ENCODE measurements at places on chromosomes 1 and 21.

GRCh38 chr1:248787430-248787829, 31.9 kb upstream of the LYPD8 start:
- no peak for DNase-seq

DNA sequence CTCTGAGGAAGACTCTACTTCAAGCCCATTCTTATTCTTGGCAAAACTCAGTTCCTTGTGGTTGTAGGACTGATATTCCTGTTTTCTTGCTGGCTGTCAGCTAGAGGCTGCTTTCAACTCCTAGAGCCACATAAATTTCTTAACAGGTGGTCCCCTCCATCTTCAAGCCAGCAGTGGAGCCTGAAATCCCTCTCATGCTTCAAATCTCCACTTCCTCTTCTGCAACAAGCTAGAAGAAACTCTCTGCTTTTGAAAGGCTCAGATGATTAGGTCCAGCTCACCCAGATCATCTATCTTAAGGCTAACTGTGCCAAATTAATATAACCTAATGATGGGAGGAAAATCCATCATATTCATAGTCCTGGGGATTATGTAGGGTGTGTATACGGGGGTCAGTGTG, 43.2 kb upstream of the CD34 start:
- DNase-seq = no peak

GRCh38 chr1:100440075-100440809, 87.9 kb downstream of the CDC14A start:
- no peak for DNase-seq

DNA sequence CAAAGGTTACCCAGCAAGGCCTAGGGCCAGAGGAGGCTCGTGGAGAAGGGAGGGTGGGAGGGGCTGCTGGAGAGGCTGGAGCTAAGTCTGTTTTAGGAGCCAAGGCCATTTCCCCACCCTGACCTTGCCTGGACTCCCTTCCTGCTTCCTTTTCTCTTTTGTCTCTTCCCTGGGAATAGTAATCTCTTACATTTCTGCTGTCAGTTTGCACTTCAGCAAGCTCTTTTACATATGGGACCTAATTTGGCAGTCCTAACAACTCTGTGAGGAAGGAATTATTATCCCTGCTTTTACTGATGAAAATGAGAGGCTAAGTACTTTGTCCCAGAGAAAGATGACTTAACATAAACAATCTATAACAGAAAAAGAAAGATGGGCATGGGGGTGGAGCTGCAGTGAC, 13.8 kb downstream of the OPTC start:
- DNase-seq = no peak

- DNase-seq = no peak
These were observed 16.6 kb downstream of the TRIM62 start for GRCh38 chr1:33165209-33165608.

DNA sequence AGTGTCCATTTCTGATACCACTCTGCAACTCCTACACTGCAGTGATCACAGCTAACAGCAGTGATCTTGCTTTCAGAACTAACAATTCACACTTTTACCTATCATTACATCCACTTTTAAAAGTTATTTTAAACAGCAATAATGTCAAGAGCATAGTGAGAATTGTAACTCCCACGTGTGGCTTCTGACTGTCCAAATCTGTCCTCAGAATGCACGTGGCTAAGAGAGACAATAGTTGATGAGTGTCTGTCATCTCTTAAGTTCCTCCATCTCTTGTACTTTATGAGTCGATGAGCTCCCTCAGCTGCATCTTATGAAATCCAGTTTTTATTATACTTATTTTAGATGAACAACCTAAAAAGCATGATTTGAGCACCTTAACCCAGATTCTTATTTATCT, 16.5 kb upstream of the CFHR5 start:
- no peak for DNase-seq

GRCh38 chr21:43304206-43304605, 122.7 kb downstream of the SIK1 start:
- DNase-seq = no peak

- DNase-seq = no peak
These were observed 20.5 kb downstream of the COL6A1 start for GRCh38 chr21:46001821-46002681.

- DNase-seq = no peak
These were observed 31.7 kb upstream of the BCAR3 start for GRCh38 chr1:93713341-93713740.

- DNase-seq = peak; percentile 26
These were observed 101.2 kb downstream of the AKT3 start for GRCh38 chr1:243748706-243749283.

- no peak for DNase-seq
These were observed 11.2 kb upstream of the FMOD start for GRCh38 chr1:203361945-203362719.

DNA sequence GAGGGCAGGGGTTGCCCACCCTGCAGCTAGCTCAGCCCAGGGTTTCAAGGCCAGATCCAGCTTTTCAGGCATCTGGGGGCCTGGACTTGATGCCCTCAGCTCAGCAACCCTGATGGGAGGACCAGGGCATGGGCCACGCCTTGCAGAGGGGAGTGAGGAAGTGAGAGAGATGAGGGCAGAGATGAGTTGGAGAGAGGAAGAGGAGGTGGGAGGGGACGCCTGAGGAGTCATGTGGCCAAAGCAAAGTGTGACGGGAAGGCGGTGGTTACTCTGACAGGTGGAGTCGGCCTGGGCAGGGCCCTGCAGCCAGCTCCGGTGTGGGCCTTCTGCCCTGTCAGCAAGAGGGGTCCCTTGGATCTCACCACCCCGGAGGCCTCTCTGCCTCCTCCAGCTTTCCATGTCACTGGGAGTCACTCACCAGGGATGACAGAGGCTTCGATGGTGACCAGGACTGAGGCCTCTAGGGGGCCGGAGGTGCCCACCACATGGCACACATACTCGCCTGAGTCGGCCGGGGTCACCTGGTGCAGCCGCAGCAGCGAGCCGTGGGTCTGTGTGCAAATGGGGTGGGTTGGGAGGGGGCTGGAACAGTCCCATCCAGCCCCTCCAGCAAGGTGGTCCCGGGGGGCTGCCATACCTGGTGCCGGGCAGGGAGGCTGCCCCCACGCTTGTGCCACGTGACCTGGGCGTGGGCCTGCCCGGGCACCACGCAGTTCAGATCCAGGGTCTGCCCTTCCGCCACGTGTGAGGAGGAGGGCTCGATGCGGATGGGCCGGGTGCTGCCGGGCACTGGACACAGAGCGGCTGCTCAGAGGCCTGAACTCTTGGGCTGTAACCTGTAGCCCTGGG, 40.4 kb downstream of the LDLRAD2 start:
- peak; percentile 7 for DNase-seq

GRCh38 chr1:170704256-170704655, 40.3 kb downstream of the PRRX1 start:
- no peak for DNase-seq

GRCh38 chr1:247089616-247090375, 11.2 kb upstream of the ZNF670 start:
- no peak for DNase-seq

DNA sequence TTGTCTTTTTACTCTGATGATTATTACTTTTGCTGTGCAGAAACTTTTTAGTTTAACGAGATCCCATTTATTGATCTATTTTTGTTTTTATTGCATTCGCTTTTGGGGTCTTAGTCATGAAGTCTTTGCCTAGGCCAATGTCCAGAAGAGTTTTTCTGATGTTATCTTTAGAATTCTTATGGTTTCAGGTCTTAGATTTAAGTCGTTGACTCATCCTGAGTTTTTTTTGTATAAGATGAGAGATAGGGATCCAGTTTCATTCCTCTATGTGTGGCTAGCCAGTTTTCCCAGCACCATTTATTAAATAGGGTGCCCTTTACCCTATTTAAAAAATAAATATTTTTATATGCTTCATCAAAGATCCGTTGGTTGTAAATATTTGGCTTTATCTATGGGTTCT, 13.2 kb downstream of the MAN1C1 start:
- no peak for DNase-seq

DNA sequence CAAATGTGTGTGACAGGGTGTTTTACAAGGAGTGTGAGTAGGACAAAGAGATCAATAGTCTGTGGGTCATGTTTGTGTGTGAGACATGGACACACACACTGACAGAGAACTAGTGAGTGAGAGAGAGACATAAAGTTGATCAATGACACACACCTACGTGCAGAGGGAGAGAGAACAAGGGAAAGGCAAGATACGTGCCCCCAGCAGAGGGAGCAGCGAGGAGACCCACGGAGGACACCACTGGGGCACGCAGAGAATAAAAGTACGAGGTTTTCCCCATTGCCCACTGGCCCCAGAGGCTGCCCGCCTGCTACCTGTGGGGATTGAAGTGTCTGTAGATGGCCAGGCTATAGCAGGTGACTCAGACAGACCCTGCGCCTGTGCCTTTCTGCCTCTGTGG, 130.2 kb upstream of the CSF3R start:
- no peak for DNase-seq

GRCh38 chr21:38358098-38358497, 101.3 kb downstream of the KCNJ15 start:
- no peak for DNase-seq

DNA sequence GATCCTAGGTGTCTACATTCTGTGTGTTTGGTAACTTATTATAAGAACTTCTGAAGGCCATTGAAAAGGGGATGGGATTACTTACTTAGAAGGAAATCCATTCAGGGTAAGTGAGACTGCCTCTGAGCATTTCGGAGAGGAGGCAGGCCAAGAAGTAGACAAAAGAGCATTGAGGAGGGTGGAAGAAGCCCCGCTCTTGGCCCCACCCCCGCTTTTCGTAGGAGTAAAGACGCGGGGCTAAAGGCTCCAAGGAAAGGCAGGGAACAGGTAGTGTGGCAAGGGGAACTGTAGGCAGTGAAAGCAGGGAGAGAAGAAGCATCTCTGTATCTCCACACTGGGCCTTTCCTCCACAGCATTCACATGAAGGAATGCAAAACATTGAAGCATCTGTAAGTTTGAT, 51.8 kb upstream of the GRIK1 start:
- no peak for DNase-seq

DNA sequence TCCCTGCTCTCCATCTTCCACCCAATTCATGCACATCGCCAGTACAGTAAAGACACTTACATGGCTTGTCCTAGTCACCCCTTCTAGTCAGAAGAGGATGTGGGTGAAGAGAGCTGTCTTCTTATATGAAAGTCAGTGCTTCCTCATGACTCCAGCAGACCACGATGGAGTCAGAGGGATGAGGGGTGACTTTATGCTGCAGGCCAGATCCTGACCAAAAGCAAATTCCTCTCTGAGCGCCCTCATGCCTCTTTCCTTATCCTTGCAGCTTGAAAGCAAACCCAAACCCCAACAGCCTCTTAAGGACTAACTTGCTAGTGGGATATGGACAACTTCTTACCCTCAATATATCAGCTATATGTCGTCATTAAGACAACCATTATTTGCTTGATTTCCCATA, 348.2 kb upstream of the DUSP10 start:
- DNase-seq = no peak

- no peak for DNase-seq
These were observed 3.6 kb downstream of the FAM89A start for GRCh38 chr1:231036416-231036815.

DNA sequence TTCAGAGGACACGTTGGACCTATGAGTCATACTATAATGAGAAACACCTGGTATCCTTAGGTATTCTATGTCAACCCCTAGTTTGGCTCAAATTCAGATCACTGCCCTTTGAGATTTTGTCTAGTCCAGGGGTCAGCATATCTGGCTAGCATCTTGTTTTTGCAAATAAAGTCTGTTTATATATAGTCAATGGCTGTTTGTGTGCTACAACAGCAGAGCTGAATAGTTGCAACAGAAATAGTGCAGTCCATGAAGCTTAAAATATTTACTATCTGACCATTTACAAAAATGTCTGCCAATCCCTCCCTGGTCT, 48.5 kb upstream of the EDEM3 start:
- DNase-seq = no peak

GRCh38 chr1:230851291-230851691, 17.0 kb downstream of the C1orf198 start:
- no peak for DNase-seq

- DNase-seq = no peak
These were observed 910 bp upstream of the ANKRD65 start for GRCh38 chr1:1421907-1422464.

GRCh38 chr1:33163621-33164519, 18.0 kb downstream of the TRIM62 start:
- DNase-seq = no peak

DNA sequence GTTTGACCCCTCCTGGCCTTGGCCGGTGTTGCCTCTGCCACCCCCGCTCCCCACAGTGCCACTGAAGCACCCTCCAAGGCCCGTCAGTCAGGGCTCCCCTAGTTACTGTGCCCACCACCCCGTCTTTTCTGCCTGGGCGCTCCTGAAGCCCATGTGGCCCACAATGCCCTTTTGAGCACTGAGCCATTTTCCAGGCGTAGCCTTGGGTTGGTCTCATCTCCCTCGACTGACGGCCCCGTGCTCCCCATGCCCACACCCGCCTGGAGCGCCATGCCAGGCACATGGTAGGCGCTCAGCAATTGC, 107.9 kb downstream of the WDR4 start:
- DNase-seq = no peak

DNA sequence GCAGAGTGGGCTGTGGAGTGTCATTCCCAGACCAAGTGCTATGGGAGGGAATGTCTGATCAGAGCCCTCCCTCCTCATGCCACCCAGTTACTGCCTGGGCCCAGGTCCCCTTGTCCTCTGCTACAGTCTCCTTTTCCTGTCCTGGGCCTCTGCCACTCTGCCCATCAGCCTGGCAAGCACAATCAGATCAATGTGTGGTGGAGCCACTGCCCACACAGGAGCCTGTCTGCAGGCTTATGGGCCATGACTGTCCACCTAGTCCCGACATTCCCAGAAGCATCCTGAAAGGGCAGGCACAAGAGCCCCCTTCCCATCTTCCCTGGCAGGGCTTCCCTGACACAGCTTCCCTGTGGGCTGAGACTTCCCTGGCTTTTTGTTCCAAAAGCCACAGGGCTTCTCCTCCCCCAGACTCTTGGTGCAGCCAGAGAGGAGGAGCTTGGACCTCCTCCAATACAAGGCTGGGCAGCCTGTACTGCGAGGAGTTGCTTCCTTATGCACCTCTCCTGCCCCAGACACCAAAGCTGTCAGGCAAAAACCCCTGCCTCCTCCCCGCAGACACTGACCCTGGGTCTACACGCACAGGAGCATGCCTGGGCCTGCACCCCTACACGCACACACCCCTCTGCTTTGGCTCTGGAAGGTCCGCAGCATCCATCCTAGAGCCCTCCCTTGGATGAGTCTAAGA, 29.2 kb upstream of the CNTN2 start:
- DNase-seq = no peak

- DNase-seq = no peak
These were observed 162.2 kb upstream of the LHX8 start for GRCh38 chr1:74971982-74972381.

GRCh38 chr21:42706765-42707164, 53.3 kb downstream of the PDE9A start:
- DNase-seq = no peak

GRCh38 chr1:233635765-233636502, 22.0 kb downstream of the KCNK1 start:
- no peak for DNase-seq

DNA sequence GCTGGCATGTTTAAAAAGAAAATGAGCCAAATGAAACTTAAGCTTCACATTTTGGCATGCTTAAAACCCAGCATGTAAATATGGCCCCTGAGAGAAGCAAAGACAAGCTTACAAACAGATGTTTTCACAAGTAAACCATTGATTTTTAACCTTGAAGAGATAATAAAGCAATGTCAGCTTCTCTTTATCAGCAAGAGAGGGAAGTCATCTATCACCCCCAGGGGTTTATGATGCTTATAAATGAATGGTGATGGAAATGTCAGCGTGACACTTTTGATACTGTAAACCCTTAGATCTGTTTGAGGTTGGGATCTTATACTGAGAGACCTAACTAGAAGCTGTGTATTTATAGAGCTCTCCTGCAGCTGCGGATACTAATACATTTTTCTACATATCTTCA, 471.3 kb downstream of the PLA2G4A start:
- no peak for DNase-seq

GRCh38 chr1:57208741-57209302, 215.0 kb downstream of the DAB1 start:
- no peak for DNase-seq
